ENCODE measurements at places on chromosomes 4 and X.

DNA sequence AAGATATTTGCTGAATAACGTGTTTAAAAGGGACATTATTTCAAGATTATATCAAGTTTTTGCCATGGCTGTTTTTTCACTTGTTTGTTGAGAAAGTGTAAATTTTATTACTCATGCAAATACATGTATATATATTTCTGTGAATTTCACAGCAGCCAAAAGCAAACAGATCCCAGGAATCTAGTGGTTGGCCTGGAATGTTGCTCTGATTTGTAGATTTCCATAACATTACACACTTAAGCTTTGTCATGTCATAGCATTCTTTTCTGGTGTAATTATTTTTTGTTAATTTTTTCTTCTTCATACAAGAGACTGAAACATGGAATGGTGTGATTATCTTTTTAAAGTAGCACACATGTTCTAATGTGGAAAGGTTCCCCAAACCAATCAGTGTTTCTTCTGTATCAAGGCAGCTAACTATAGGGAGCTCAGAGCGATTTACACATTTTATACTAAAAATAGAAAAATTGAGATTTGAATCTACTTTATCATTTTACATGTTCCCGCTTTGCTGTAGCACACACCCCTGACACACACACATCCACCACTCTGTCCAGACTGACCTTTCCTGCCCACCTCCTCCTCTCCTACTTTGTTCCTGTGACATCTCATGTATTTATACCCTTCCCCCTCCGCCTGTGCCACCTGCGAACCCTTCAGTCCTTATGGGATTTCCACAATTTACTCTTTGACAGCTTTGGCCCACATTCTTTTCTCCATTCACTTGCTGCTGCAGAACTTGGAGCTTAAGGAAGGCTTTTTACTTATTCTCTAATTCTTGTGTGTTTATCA, 20.3 kb downstream of the RUFY3 start:
- no peaks in the 10 kb centered on the region for H3K36me3 ChIP-seq
- no peak overlapping the region for H3K27ac ChIP-seq
- DNase-seq: no peak
- no peaks in the 10 kb centered on the region for H3K27me3 ChIP-seq
- H3K4me3 ChIP-seq: no peak overlapping the region

DNA sequence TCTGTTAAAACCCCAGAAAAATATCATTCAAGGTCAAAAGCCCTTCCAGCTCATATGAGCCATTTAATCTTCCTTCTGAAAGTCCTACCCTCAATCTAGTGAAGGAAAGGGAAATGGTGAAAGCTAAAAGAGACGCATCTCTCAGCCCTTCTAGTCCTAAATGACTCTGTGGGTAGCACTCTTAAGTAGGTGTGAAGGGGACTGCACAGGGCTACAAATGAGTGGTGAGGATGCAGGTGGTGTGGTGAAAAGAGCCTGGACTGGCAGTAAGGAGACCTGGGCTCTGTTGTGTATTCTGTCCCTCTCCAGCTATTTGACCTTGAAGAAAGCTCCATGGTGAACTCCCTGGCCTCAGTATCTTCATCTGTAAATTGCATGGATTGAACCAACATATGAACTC, 671.8 kb upstream of the DIPK2B start:
- H3K4me1 ChIP-seq: no peaks in the 10 kb centered on the region
- no peak overlapping the region for H3K4me3 ChIP-seq
- H3K36me3 ChIP-seq: no peaks in the 10 kb centered on the region
- H3K27me3 ChIP-seq: no peaks in the 10 kb centered on the region

DNA sequence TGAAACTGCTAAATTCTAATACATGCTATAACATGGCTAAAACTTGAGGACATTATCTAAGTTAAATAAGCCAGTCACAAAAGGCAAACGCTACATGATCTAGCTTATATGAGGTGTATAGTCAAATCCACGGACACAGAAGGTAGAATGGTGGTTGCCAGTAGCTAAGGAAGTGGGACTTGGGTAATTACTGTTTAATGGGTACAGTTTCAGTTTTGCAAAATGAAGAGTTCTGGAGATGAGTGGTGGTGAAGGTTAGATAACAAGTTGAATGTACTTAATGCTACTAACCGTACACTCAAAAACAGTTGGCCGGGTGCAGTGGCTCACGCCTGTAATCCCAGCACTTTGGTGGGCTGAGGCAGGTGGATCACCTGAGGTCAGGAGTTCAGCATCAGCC, 644.5 kb upstream of the DIPK2B start:
- no peaks in the 10 kb centered on the region for H3K27me3 ChIP-seq
- no peak for DNase-seq
- peaks cover 11% of the 10 kb centered on the region for H3K36me3 ChIP-seq

DNA sequence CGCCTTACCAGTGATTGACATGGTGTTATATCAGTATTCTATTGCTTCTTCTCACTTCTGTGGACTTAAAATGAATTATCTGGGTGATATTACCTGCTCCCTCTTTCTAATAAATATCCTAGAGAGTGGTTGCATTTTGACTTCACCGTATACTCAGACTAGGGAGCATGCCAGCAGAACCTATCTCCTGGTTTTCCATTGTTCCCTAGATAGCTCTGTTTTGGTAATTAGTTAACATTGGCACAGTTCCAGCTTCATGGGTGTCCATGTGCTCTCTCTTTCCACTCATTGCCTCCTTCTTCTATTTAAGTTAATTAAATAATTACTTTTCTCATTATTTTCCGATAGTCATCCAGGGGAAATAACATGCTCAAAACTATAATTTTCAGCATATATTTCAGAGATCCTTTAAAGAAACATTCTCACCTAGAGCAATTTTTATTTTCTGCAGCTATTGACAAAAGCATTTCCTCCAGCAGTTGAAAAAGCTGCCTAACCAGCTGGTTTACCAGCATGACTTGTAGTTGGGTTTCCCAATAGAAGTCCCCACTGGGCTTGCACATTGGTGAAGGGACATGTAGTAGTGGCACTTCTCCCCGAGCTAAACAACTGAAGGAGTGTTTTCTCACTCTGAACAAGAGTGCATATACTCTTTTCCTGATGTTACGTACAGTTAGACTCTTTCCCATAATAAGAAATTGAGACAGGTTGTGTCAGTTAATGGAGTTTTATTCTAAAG, 27.9 kb upstream of the PAPSS1 start:
- DNase-seq: no peak
- no peak overlapping the region for H3K4me3 ChIP-seq
- no peaks in the 10 kb centered on the region for H3K36me3 ChIP-seq
- no peaks in the 10 kb centered on the region for H3K4me1 ChIP-seq
- H3K27me3 ChIP-seq: no peaks in the 10 kb centered on the region

- no peak for DNase-seq
- H3K27ac ChIP-seq: no peak overlapping the region
- no peaks in the 10 kb centered on the region for H3K27me3 ChIP-seq
- H3K36me3 ChIP-seq: no peaks in the 10 kb centered on the region
- H3K4me1 ChIP-seq: no peaks in the 10 kb centered on the region
Measured at GRCh38 chrX:65821721-65822496, 154.5 kb downstream of the MSN start.
